ENCODE measurements at places on chromosomes 12 and 14.

DNA sequence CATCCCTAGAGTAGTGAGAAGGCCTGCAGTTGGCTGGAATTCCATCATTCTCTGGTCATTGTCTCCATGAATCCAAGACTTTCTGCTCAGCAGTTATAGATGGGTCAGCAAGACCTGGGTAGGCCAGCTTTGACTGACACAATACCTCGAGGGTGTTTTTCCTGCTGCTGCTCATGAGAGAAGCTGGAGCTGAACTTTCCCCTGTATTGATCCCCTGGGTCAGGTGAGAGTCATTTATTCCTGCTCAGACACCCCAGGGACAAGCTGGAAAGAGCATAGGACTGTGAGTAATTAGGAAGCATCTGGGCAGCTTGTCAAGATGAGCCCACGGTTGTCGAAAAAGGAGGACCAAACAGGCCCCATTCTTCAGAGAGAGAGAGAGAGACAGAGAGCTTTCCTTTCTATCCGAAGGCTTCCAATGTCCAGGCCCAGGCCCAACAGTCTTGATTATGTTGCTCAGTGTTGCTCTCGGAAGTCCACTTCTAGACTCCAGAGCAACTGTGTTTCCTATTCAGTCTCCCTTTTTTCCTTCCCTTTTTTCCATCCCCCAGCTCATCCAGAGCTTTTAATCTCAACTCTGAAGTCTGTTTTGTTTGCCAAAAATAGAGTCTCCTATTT is 131.1 kb downstream of the SLC8A3 start:
- no peak for DNase-seq

- DNase-seq = no peak
These were observed 34.3 kb upstream of the GAS2L3 start for GRCh38 chr12:100539202-100539601.

- no peak for DNase-seq
These were observed 33.7 kb upstream of the ALG10B start for GRCh38 chr12:38282886-38283285.

DNA sequence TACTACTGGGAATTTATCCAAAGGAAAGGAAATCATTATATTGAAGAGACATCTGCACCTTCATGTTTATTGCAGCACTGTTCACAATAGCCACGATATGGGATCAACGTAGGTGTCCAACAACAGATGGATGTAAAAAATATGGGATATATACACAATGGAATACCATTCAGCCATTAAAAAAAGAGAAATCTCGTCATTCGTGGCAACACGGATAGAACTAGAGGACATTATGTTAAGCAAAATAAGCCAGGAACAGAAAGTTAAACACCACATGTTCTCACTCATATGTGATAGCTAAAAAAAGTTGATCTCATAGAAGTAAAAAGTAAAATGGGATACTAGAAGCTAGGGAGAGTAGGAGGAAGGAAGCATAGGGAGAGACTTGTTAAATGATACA is 82.9 kb upstream of the CLMN start:
- DNase-seq = no peak

GRCh38 chr12:110307372-110307771 is 26.3 kb downstream of the ATP2A2 start:
- DNase-seq = no peak

- DNase-seq = no peak
These were observed 27.0 kb downstream of the MAP3K9 start for GRCh38 chr14:70782361-70782760.
